ENCODE measurements at places on chromosomes 2 and 18.
A peak's percentile ranks its signal among the peaks of the same experiment; 100 is the strongest.

DNA sequence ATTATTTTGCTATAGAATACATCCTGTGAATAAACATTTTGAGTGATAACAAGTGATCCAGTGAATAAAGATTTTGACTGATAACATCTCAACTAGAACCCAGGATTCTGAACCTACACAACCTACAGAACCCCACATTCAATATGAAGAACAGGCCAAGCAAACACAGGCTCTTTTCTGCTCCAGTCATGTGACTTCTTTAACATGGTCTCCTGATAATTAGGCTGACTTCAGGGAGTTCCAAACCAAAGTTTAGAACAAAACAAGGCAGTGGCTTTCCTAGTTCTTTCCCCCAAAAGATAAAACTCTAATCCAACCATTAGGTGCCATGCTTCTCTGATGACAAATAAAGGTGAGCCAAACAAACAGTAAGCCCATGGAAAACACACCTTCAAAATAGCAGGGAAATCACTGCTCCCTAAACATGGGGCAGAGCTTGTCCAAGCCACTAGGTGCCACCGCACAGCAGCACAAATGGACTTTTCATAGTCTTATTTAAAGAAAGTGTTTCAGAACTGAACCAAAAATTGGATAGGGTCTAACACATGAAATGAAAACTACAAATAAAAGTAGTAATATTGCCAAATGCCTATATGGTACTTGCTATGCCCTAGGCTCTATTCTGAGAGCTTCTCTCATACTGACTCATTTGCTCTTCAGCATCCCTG is 95.3 kb downstream of the EVA1A start:
- no peak for ATAC-seq

- no peak for ATAC-seq
Measured at GRCh38 chr2:15260196-15260595, 300.9 kb downstream of the NBAS start.

- ATAC-seq = no peak
Measured at GRCh38 chr18:53797998-53798495, 426.4 kb downstream of the MBD2 start.

GRCh38 chr2:140416577-140416976 is 1636.4 kb upstream of the NXPH2 start:
- ATAC-seq = no peak

DNA sequence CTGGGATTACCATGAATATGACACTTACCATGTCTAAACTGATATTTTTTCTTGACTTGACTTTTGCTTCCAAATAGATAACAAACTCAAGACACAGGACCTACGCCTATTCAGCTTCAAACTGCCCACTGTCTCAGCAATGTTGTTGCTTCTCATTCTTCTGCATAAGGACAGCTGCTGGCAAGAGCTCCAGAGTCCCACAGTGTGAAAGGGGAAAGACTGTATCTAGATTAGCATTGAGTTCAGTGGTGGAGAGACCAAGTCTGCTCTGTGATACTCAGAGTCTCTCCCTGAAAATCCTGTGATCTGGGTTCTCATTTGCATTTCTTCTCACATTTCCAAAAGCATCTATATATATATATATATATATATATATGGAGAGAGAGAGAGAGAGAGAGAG is 247.9 kb upstream of the NT5C1B start:
- ATAC-seq = no peak

DNA sequence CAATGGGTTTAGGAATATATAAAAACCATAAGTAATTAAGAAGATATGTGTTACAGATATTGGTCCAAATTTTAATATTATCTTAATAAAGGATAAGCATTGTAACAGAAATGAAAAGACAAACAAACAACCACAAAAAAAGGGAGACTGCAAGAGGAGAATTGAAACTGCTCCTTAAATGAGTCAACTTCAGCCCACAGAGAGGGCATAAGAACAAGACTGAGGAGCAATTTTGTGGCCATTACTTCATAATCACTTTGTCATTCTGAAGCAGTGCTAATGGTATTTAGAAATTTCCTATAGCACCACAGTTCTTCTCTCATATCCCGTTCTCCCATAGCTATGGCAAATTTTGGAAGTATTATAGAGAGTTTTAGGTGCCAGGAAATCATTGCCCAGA is 193.2 kb upstream of the HNMT start:
- no peak for ATAC-seq

DNA sequence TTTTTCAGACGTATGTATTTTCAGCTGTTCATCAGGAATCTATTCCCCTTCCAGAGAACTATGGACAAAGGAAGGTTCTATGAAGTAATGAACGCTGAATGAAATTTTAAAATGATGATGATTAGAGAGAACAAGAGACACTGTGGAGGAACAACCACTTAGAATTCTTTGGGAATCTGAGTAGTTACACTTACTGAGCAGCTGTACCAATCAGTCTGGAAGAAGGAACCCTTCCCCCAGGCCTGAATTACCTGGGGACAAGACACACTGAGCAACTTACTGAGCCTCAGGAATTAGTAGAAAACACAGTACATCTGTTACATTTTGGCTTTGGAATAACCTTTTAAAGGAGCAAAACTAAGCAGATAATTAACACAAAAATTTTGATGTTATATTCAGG is 1.9 kb downstream of the MSTN start:
- ATAC-seq = no peak

GRCh38 chr2:127044165-127044718 is 62.7 kb downstream of the BIN1 start:
- no peak for ATAC-seq

DNA sequence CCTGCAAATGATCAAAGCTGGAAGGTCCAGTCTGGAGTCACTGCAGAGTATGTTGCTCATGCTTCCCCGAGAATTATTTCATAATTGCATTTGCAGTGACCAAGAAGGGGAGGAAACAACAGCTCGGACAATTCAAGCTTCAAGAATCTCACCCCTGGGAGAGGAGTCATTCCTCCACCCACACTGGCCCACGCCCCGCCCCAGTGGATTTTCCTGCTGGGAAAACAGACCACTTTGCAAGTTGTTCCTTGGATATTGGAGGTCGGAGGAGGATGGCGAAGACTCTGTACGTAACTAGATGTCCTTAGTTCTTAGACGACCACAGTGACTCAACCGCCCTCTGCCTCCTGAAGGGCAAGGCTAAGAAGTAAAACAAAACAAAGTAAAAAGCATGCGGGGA is 159.4 kb downstream of the TPO start:
- ATAC-seq = no peak

DNA sequence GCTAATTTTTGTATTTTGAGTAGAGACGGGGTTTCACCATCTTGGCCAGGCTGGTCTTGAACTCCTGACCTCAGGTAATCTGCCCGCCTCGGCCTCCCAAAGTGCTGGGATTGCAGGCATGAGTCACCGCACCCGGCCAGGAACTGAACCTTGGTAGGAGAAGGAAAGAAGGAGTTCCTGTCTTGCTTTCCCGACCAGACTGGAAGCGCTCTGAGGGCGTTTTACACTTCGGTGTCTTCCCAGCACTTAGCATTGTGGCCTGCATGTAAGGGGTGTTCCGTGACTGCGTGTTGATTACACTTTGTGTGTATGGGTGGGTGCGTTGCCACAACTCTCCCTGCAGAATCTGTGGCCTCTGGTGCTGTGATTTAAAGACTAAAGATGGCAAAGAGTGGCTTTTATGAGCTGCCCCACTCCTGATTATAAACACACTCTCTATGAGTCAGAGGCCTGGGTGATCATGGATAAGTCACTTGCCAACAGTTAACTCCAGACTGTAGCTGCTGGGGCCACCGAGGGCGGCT is 46.0 kb downstream of the ODC1 start:
- ATAC-seq = no peak

DNA sequence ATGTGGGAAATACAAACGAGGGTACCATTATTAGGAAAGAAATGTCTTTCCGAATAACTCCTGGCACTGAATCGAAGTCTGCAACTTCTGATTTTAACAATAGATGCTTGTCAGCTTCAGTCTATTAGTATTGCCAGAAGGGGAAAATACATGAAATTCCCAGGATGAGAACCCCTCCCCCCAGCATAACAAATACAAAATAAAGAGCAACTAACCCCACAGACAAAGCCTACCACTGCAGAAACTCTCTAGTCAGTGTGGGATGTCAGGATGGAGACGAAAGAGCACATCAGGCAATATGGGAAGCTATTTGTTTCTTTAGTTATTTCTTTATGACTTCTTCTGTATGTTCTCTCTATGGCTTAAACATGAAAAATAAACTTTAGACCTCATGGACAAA is 365.0 kb upstream of the CDH2 start:
- ATAC-seq = no peak

- peak; percentile 95 for ATAC-seq
Measured at GRCh38 chr2:207394812-207395534, 134.8 kb upstream of the CREB1 start.

GRCh38 chr18:79953971-79954651 is 2.7 kb upstream of the SLC66A2 start:
- no peak for ATAC-seq

DNA sequence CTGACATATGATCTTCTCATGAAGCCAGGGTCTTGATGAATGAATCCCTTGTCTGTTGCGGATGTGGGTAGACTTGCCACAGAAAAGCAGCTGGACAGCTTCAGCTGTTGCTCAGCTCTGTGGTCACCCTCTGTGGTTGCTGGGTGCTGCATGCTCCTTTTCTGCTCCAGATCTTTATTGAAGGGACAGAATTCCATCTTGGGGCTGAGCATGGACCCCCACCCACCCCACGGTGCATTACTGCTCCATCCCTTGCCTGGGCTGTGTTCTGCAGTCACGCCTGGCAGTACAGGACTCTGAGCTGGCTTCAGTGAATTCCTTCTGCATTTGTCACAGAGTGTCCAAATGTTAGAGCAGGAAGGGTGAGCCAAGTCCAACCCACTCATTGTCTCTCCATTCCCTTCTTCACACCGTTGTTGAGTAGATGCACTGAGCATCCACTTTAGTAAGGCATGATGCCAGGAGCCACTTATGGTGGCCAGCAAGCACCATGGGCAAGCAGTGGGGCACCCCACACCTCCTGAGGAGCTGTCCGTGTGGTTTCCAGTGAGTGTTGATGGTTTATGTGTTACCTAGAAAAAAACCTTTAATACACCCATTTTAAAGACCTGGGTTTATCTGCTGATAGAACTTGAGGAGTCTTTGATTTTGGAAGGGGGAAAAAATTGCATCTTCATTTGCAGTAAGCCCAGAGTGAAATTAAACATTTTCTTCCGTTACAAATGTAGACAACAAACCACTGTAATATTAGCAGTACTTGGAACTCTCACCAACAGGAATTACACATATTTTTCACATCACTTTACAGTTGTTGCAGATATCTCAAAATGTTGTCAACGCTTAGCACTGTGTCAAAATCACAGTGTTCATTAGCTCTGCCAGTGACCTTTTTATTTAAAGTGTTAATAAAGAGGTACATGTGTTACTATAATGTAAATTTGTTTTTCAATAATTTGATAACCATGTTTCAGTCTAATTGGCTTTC is 14.7 kb upstream of the ITGB6 start:
- ATAC-seq = no peak

DNA sequence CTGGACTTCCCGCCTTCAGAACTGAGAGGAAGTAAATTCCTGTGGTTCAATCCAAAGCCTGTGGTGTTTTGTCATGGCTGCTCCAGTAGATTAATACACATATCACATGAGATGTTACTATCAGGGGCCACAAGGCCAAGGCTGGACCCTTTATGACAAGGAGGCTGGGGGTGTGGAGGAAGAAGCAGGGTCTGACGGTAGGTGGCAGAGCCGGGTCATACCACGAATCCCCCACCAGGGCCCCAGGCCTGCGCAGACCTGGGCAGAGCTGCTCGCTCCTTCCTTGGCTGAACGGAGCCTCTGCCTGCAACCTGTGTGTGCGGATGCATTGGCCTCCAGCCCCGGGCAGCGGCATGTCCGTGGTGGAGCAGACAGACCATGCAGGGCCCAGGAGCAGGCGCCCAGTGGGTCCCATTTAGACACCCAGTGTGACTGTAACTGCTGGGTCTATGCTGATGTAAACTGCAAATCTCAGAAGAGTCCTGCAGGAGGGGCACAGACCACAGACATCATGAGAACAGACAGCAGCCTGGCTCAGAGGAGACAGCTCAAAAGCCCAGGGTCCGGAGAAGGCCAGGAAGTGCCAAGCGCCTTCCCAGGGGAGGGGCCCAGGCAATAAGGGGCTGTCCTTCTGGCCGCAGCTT is 155.2 kb downstream of the PXDN start:
- no peak for ATAC-seq

GRCh38 chr18:34122724-34123334 is 101.9 kb downstream of the NOL4 start:
- ATAC-seq = no peak

DNA sequence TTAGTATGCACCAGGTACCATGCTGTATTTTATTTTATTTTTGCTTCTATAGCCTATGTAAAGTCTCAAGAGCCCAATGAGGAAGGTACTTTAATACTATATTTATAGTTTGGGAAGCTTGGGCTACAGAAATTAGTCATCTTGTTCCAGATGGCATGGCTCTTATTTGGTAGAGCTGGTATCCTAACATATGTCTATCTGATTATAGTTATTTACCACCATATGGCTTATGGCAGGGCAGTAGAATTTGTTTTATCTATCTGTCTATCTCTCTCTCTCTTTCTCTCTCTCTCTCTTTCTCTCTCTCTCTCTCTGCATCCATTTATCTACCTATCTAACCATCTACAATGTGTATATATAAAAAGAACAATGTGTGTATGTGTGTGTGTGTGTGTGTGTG is 1293.7 kb upstream of the SLC39A10 start:
- no peak for ATAC-seq

GRCh38 chr18:75829091-75829490 is 401.6 kb upstream of the SMIM21 start:
- no peak for ATAC-seq

DNA sequence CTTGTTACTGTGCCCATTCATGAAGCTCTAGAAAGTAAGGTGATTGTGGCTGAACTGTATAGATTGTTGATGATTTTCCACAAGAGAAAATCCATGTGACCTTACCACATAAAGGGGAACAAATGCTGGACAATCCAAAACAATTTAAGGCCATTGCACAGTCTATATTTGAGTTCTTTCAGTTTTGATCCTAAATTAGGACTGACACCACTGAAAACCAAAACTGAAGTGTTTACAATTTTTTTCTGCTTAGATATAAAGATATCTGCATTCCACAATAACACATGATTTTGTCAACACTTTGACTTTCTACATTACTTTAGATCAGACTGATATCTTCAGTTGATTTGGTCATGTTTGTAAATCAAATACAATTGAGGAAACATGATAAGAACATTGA is 123.6 kb upstream of the SLC38A11 start:
- ATAC-seq = no peak

DNA sequence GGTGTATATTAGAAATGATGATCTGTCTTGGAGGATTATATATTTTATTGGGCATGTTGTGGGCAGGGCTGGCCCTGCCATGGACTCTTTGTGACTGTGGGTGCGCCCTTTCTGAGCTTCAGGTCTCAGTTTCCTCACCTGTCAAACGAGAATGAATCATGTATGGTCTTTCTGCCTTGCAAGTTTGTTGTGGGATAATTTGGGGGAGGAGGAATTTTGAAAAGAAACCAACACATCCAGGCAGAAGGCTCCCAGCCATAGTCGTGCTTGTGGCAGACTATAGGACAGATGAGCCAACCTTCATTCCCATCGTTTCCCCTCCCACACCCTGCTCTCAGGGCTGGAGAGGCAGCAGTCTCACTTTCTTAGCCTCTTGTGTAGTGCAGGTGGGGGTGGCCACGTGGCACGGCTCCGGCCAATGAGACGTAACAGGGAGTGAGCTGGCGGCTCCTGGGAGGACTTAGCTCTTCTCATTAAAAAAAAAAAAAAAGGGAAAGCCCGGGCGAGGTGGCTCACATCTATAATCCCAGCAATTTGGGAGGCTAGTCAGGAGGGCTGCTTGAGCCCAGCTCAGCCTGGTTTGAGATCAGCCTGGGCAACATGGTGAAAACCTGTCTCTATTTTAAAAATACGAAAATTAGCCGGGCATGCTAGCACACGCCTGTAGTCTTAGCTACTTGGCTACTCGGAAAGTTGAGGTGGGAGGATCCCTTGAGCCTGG is 63.1 kb downstream of the RHOB start:
- no peak for ATAC-seq

Data from activated CD4-positive, CD25-positive, alpha-beta regulatory T cell treated with anti-CD3 and anti-CD28 coated beads, Interleukin-2, amount 50 U/mL, for 24 hours (primary cell).